ENCODE measurements at places on chromosomes 7 and 10.

DNA sequence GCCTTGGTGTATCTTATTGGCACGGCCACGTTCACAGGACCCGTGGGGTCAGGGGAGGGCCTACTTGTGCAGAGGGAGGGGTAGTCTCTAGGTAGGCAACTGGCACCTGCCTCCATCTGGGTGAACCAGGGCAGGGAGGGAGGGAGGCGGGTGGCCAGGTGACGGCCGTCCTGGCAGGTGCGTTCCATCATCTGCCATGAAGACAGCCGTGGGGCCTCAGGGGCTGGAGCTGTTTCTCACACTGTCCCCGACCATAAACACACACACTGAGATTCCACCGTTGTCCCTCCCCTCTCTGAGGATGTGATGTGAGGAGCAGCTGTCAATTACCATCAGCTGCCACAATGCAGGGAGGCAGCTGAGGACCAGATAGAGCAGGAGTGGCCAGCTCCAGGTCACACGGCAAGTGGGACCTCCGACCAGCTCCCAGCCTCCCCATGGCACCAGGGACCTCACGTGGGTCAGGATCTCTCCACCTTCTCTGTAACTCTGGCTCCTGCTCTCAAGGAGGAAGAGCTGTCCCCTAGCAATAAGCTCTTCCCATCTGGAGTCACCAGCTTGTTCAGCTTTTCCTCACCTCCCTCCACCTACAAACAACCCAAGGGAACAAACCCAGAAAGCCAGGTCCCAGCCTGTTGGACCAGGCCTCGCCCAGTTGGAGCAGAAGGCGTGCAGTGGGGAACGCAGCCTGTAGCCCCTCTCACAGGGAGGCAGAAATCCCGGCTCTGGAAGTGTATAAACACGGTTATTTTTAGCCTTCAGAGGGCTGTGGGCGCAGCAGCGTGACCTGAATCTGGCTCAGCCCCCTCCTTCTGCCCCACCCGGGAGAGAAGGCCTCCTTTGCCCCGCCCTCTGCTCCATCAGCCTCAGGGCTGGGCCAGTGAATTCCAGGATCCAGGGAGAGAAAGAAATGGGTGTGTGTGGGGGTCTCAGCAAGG, 33.1 kb downstream of the ZMIZ1 start:
- no peak for DNase-seq

GRCh38 chr10:1253523-1254353, 197.6 kb downstream of the WDR37 start:
- no peak for DNase-seq

DNA sequence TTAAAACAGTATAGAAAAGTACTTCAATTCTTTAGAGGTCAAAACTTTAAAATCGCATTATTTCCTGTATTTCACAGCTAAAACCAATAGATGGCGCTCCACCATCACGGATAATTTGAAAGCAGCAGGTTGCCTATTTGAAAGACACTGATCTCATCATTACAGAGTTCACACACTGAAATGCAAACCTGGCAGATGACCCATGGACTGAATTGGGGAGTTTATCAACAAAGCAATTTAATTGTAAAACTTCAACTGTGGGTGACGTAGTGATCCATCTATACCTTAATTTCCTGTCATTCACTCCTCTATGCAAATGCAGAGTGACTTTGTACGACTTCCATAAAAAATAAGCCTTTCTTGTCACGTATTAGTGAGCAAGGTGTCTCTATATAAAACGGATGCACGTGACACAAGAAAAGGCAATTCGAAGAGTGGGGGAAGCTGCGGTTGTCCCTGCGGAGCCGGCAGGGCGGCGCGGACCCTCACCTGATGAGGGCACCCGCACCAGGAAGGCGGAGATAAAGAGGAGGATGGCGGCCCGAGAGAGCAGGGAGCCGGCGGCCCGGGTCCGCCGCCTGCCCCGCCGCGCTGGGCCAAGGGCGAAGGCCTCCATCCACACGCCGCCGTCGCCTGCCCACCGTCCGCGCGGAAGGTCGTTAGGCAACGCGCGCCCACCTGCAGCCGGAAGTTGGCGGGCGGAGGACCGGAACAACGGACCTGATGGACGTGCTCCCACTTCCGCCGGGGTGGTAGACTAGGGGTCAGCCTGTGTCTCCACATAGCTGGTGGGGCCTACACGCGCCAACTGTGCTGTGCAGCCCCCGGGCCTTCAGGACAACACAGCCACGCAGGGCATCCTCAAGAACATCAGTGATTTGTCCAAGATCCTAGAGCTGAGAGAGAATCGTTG, at the start of gene ZPBP:
Gene ZPBP, minus strand, starts transcription at position 668 of the 913 bp plus-strand sequence. Its CDS starts 52 bp downstream, at position 616.
- DNase-seq, result peak; percentile 51

- DNase-seq, result no peak
Observed at GRCh38 chr7:42262964-42263363, 26.0 kb upstream of the GLI3 start.

DNA sequence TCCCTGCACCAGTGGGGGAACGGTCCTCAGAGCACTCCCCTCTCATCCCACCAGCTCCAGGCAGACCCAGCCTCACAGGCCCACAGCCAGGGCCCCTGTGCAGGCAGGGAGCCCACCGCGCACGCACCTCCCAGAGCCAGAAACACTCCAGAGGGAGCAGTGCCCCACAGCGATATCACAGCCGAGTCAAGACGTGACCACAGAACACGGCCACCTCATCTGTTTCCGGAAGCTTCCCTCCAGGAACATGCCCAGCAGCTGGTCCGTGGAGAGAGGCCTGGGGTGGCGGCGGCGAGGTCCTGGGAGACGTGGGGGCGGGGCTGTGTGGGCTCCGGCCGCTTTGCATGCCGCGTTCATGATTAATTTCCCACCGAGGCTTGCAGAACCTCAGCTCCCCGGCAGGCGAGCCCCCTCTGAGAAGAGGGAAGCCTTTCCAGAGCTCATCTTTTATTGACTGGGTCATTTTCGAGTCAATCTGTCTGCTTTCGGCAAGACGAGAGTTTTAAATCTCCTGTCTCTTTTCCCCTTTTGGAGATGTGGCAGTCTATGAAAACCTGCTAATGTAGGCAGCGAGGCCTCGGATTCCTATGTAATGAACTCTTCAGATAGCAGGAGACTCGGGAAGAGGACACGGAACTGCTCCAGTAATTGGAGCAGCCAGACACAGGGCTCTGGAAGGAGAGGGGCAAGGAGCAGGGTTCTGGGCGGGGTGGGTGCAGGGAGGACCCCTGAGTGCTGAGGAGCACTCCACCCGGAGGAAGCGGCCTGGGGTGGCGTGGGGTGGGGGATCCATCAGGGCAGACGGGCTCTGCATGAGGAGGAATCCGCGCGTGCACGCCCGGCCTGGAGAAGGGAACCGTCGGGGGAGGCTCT, 242.8 kb downstream of the ELFN1 start:
- DNase-seq, result no peak

DNA sequence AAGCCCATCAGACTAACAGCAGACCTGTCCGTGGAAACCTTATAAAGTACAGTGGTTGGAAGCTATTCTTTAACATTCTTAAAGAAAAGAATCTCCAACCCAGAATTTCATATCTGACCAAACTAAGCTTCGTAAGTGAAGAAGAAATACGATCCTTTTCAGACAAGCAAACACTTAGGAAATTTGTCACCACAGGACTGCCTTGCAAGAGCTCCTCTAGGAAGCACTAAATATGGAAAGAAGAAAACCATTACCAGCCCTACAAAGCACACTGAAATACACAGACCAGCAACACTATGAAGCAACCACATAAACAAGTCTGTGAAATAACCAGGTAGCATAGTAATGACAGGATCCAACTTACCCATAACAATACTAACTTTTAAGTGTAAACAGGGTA, 177.7 kb upstream of the PRSS1 start:
- no peak for DNase-seq

GRCh38 chr10:77310288-77310840, 327.2 kb downstream of the KCNMA1 start:
- no peak for DNase-seq

GRCh38 chr7:45157653-45158401, at the start of gene RAMP3:
RAMP3 (plus strand) TSS chr7:45157791; CDS start chr7:45157829, 38 bp downstream.
- DNase-seq, result no peak

GRCh38 chr10:51867956-51868355, 168.6 kb upstream of the CSTF2T start:
- no peak for DNase-seq

DNA sequence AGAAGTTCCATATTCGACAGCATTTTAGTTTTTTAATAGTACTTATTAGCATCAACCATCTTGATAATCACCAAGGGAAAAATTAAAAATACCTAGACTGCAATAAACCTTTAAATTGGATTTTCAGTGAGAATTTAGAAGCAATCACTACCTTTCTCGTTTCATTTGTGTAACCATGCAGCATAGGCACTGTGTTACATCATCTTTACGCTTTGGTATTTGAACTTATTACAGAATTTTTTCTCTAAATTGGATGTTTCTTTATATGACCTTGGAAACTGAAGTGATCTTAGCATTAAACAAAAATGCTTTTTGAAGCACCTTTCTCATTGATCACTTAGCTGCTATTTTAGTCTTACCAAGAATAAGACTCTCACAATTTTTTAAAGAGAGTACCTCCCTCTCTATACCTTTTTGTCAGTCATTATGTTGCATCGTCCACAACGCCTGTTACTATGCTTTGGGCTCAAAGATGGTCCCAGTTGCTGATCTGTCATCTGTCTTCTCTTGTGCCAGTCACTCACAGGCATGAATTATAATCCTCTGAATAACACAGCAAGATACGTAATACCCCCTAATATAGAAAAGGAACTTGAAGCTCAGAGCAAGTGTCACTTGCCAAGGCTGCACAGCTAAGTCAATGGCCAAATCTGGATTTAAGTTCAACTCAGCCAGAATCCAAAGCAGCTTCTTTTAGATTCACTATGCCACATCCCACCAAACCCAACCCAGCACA, 19.6 kb upstream of the ASCC1 start:
- DNase-seq, result no peak

GRCh38 chr7:69177941-69178494, 420.3 kb upstream of the AUTS2 start:
- DNase-seq, result no peak

DNA sequence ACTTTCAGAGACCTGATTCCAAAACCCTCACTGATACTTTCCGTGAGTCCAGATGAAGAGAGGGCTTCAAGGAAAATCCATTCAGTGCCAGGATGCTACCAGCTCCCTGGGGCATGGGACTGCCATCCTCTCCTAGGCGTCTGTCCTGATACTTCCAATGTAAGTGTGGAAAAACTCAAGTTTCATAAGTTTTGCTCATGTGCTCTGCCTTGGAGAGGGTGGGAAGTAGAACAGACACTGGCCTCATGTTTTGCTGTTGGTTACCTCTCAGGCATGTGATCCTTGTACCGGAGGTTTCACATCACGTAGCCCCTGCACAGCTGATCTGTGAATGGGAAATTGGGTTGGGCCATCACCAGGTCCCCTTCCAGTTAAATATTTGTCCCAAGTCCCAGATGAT, 517.1 kb downstream of the RPS24 start:
- no peak for DNase-seq

DNA sequence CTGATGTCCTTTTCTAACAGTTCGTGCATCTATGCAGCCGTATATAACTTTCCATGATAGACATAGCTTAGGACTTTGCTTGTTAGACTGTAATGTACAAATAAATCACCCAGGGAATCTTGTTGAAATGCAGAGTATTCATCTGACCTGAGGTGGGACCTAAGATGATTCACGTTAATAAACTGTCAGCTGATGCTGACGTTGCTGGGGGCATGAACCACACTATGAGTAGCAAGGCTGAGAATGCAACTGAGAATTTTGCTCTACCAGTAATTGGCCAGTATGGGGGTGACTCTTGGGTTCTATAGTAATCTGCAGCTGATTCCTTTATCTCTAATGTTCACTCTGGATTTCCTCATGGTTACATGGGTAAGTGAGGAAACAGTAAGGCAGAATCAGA, 130.1 kb upstream of the MALRD1 start:
- DNase-seq, result no peak

DNA sequence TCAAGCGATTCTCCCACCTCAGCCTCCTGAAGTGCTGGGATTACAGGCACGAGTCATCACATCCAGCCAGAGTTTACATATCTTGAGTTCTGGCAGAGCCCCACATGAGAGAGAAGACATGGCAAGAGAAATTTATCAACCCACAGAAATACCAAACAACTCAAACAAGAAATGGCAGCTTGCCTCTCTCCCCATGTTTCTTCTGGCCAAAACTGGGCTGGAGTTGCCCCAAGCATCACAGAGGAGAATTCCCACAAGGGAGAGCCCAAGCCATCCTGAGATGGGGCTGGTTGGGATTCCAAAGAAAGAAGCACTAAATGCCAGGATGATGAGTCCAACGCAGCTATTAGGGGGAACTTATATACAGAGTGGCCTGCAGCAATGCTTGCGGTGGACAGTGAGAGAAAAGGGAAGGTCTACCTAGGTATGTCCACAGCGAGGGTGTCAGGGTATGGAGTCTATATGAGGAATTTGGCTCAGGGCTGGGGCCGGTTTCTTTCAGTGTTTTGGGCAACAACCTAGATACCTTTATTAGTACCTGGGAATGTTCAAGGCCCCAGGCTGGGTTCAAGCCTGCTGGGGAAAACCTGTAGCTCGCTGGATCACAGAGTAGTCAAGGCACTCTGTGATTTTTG, 14.5 kb upstream of the PAX4 start:
- DNase-seq, result no peak

DNA sequence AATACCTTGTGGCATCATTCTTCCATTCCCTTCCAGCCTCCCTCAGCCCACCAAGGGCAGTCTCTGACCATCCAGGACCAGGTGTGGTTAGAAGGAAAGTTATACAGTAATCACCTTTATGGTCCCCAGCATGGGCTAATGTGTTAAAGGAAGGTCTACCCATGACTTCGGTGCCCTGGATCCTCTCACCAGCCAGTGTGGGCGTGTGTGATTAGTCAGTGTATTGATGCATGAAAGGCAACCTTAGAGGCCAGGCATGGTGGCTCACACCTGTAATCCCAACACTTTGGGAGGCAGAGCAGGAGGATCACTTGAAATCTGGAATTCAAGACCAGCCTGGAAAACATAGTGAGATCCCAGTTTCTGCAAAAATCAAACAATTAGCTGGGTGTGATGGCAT, 88.9 kb downstream of the APBB1IP start:
- DNase-seq, result no peak

- DNase-seq, result no peak
Observed at GRCh38 chr10:64159910-64160872, 639.0 kb downstream of the REEP3 start.

GRCh38 chr7:37341033-37341630, 107.5 kb downstream of the ELMO1 start:
- DNase-seq, result no peak

DNA sequence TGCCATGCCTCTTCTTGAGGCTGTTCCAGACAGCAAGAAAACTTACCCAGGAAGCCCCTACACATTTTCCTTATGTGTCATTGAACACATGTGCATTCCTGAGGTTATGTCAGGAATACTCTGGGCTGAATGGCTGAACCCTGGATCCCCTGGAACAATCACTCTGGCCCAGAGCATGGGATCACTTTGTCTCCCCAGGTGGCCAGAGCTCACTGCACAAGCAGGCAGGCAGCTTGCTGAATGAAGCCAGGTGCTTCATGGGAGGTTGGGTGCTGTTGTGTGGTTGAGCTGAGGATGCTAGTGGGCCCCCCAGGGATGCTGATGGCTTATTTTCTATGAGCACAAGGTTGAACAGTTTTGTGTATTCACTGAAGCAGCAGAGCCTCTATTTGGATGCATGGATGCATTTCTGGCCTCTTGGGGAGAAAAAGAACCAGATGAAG, 54.7 kb upstream of the NPTX2 start:
- no peak for DNase-seq

GRCh38 chr7:43756368-43757072, 2.0 kb upstream of the BLVRA start:
- DNase-seq, result no peak

All from H1 (cell line).